Ovary (tissue), 10 donors: ENCODE measurements at places on chromosomes 4 and X. TPM values are rescaled to one million over a fixed set of nuclear protein-coding genes. Genes with fewer than 3 reads are reported as not detected.

GRCh38 chr4:1085404-1085799 is 28.0 kb downstream of the RNF212 start:
- no peaks in the 10 kb centered on the region for H3K4me1 ChIP-seq
- no peaks in the 10 kb centered on the region for H3K27me3 ChIP-seq
- no peaks in the 10 kb centered on the region for H3K36me3 ChIP-seq
- no peak overlapping the region for H3K27ac ChIP-seq
- no peak overlapping the region for H3K4me3 ChIP-seq

GRCh38 chr4:147696866-147697265 is 12.9 kb upstream of the PRMT9 start:
- H3K27ac ChIP-seq, result no peak overlapping the region
- H3K27me3 ChIP-seq, result no peaks in the 10 kb centered on the region
- no peak overlapping the region for H3K4me3 ChIP-seq
- no peak for DNase-seq
- no peaks in the 10 kb centered on the region for H3K36me3 ChIP-seq

GRCh38 chr4:176953021-176953420 is 160.3 kb upstream of the VEGFC start:
- no peaks in the 10 kb centered on the region for H3K36me3 ChIP-seq
- no peak for DNase-seq
- H3K4me3 ChIP-seq, result no peak overlapping the region
- peaks cover 2% of the 10 kb centered on the region for H3K4me1 ChIP-seq

DNA sequence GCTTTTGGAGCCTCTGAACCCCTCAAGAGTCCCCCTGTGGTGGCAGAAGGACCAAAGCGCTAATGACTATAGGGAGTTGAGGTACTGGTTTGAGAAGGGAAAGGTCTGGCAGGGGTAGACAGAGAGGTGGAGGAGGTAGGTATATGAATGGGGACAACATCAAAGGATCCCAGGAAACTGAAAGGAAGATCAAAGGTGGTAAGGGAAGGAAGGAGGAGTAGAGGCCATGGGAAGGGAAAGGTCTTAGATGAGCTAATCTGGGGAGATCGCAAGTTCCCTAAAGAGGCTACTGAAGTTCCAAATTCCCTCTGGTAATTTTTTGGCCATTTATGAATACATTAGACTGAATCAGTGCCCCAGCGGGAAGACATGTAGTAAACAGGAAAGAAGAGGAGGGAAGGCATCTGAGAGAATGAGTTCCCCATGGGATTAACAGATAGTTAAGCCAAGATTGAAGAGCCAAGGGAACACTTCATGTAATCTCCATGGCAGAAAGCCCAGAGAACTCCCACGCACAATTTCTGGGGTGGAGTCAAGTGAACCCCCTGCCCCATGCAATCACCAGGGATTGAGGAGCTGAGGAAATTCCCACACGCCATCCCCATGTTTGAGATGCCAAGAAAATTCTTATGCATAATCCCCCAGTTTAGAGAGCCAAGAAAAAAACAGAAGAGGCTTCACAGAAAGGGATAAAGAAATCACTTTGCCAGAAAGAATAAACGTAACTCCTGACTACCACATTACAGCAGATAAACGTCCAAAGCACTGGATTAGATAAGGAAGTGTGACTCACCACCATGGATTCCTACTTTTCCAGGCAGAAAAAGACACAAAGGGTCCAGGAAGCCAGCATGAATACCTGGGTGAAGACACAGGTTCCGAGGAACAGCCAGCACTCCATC is 25.8 kb downstream of the ZNF630 start:
- peak overlapping the region; percentile 36 for H3K27ac ChIP-seq
- peak; percentile 83 for DNase-seq
- no peaks in the 10 kb centered on the region for H3K36me3 ChIP-seq
- peaks cover 6% of the 10 kb centered on the region for H3K4me1 ChIP-seq

GRCh38 chr4:71210823-71211222 is 128.0 kb upstream of the SLC4A4 start:
- H3K4me1 ChIP-seq, result no peaks in the 10 kb centered on the region
- no peak overlapping the region for H3K4me3 ChIP-seq
- H3K36me3 ChIP-seq, result no peaks in the 10 kb centered on the region
- no peaks in the 10 kb centered on the region for H3K27me3 ChIP-seq
- no peak for DNase-seq
- no peak overlapping the region for H3K27ac ChIP-seq

- no peaks in the 10 kb centered on the region for H3K4me1 ChIP-seq
- H3K4me3 ChIP-seq, result no peak overlapping the region
- H3K36me3 ChIP-seq, result no peaks in the 10 kb centered on the region
- no peaks in the 10 kb centered on the region for H3K27me3 ChIP-seq
- DNase-seq, result no peak
Measured at GRCh38 chr4:184506527-184507121, 32.3 kb upstream of the IRF2 start.

GRCh38 chr4:23932186-23932585 is 42.3 kb upstream of the PPARGC1A start:
- no peaks in the 10 kb centered on the region for H3K4me1 ChIP-seq
- H3K27me3 ChIP-seq, result no peaks in the 10 kb centered on the region
- no peaks in the 10 kb centered on the region for H3K36me3 ChIP-seq
- no peak overlapping the region for H3K27ac ChIP-seq

DNA sequence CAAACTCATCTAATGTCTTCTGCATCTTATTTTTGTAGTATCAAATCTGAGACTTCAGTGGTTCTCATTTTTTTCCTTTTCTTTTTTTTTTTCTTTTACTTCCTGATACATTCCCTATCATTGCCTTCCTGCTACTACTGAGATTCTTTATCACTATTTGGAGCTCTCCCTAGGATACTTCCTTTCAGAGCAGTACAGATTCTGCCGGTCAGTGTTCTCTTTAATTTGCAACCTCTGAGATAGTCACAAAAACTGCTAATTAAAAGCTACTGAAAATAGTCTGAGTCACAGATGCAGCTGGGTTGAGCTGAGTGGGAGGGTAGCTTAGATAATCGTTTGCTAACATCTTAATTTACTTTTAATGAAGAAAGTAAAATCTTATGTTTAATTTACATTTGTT is 1279.7 kb downstream of the ARAP2 start:
- H3K27me3 ChIP-seq, result no peaks in the 10 kb centered on the region
- no peaks in the 10 kb centered on the region for H3K36me3 ChIP-seq
- no peak overlapping the region for H3K4me3 ChIP-seq
- H3K4me1 ChIP-seq, result no peaks in the 10 kb centered on the region

DNA sequence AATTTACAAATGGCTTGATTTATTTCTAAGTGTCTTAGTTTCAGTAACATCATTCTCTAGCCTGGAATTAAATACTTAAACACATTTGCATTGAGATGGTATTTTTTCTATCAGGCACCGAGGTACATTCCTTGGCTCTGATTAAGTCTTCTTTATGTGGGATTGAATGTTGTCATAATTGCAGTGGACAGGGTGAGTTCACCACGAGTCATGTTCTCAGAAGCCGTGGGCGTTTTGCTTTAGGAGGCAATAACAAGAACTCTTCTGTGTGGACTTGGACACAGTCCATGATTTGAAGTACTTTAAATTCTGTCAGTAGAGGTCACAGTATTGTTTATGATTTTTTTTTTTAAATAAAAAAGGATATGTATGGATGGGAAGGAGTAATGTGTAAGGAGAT is 57.1 kb upstream of the EFHC2 start:
- H3K27me3 ChIP-seq, result no peaks in the 10 kb centered on the region
- no peak overlapping the region for H3K27ac ChIP-seq
- H3K36me3 ChIP-seq, result no peaks in the 10 kb centered on the region
- H3K4me3 ChIP-seq, result no peak overlapping the region
- DNase-seq, result no peak

DNA sequence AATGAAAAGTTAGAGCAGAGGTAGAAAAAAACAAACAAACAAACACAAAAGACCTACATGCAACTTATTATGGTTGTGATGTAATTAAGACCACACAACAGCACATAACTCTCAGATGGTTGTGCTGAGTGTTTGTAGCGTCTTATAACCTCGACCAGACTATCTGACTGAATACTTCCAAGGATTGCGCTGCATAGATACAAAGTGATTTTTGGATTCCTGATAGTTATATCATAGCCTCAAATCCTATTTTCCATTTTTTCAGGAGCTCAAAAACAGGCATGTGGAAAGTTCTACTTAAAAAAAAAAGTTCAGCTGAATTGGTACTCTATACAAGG is 236.1 kb downstream of the SPRY1 start:
- no peaks in the 10 kb centered on the region for H3K36me3 ChIP-seq
- no peaks in the 10 kb centered on the region for H3K4me1 ChIP-seq
- no peaks in the 10 kb centered on the region for H3K27me3 ChIP-seq
- H3K4me3 ChIP-seq, result no peak overlapping the region
- H3K27ac ChIP-seq, result no peak overlapping the region
- DNase-seq, result no peak

DNA sequence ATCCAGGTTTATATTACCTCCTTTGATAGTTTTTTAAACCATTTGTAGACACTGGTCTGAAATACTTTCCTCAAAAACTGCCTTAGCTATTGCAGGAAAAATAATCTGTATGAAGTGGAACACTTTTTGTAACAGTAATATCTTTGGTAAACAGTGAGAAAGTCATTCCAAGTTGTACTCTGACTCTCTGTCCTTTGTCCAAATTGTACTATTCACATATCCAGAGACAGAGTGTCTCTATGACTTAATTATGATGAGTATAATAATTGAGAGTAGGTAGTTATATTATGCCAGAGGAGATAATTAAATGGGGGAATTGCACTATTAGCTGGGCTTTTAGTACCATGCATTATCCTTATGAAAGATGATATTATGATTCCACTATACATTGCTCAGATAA is 112.6 kb upstream of the LCORL start:
- H3K27ac ChIP-seq, result no peak overlapping the region
- no peak for DNase-seq
- no peak overlapping the region for H3K4me3 ChIP-seq
- H3K36me3 ChIP-seq, result no peaks in the 10 kb centered on the region
- no peaks in the 10 kb centered on the region for H3K4me1 ChIP-seq

The LRCH2 gene
- 9.3 TPM for total RNA-seq

The FABP2 gene
- total RNA-seq, result not detected

The ZNF718 gene
- total RNA-seq, result 5.9 TPM

The NAT8L gene
- total RNA-seq, result 0.24 TPM
